ENCODE measurements at places on chromosomes 2 and 18.

- no peak for DNase-seq
These were observed 156.4 kb downstream of the TMEM18 start for GRCh38 chr2:520663-521340.

- DNase-seq, result no peak
These were observed 92.0 kb upstream of the BCL2L11 start for GRCh38 chr2:111028720-111029119.

DNA sequence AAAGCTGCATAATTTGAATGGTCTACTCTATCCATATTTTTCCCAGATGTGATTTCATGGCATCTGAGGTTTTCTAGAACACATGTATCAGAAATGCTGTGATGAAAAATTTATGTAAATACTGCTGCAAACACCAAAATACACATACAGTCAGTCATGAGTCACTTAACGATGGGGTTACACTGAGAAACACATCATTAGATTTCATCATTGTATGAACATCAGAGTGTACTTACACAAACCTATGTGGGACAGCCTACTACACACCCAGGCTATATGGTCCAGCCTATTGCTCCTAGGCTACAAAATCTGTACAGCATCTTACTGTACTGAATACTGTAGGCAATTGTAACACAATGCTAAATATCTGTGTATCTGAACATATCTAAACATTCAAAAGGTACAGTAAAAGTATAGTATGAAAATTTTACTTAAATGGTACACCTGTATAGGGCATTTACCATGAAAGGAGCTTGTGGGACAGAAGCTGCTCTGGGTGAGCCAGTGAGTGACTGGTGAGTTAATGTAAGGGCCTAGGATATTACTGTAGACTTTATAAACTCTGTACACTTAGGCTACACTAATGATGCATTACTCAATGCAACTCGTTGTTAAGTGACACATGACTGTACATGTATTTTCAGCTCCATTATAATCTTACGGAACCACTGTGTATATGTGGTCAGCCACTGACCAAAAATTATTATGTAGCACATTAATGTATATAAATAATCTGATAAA, 33.5 kb downstream of the PNO1 start:
- no peak for DNase-seq

DNA sequence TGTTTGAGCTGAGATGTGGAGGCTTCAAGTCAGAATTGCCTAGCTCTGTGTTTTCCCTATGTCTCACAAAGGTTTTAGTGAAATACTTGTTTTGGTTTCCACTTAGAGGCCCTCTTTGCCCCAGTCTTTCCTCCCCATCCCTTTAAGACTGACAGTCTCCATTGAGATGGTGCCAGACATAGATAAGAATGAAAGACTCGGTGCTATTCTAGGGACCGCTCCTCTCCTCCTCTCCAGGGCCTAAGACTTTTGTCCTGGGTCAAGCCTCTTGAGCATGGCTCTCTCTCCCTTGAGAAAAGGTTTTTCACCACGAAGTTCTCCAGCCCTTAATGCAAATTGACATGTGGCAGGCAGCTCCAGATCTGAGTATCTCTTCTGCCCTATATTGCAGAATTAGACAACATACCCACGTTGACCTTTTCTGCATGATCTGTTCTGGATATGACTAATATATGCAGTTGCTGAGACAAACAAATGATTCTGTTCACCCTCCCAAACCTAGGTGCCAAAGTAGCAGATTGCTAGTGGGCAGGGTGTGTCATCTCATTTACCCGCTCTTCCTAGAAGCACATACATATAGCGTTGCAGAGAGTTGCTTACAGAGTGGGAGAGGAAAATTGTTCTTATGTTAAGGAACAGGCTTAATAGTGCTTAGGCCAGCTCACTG, 47.5 kb upstream of the ACSL3 start:
- no peak for DNase-seq

DNA sequence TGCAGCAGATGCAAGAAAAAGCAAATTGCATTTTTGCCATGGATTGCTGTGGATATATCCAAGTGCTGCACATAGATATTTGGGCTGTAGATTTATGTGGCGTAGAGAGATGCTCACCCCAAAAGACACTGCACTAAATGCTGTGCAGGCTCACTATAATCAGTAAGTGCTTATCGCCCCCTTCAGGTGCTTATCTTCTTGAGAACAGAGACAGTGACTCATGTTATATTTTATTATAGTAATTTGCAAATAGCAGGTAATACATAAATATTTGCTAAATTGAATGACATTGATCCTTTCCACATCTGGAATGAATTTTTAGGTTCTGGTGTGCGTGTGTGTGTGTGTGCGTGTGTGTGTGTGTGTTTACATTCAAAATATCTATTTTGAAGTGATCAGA, 36.8 kb upstream of the PLEKHM3 start:
- DNase-seq, result no peak

GRCh38 chr2:239433777-239434403, 33.1 kb upstream of the HDAC4 start:
- DNase-seq, result no peak

GRCh38 chr18:61639886-61640285, 252.9 kb downstream of the RNF152 start:
- DNase-seq, result no peak

GRCh38 chr18:61820882-61821281, 71.9 kb downstream of the RNF152 start:
- DNase-seq, result no peak

- DNase-seq, result no peak
These were observed 56.9 kb upstream of the LPIN2 start for GRCh38 chr18:3069671-3070433.

- no peak for DNase-seq
These were observed 173.3 kb downstream of the ALPK2 start for GRCh38 chr18:58455314-58456188.

DNA sequence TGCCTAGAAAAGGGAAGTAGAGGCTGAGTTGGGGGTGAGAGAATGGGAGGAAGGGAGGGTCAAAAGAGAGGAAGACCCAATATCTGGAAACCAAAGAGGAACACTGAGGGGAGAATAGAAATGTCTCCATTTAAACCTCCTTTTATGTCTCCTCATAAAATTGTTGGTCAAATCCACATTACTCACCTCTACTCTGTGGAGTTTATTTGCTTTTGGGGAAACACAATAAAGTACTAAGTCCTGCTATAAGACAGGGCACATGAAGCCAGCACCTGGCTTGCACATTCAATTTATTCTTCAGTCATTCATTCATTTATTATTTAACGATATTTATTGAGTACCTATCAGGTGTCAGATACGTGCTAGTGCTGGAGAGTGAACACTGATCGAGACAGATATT, 60.3 kb upstream of the NFE2L2 start:
- DNase-seq, result no peak

GRCh38 chr18:22710673-22711191, 222.4 kb upstream of the RBBP8 start:
- no peak for DNase-seq

- no peak for DNase-seq
These were observed 108.9 kb upstream of the RFX8 start for GRCh38 chr2:101583861-101584260.

GRCh38 chr2:76953733-76954347, 568.3 kb downstream of the LRRTM4 start:
- peak; percentile 47 for DNase-seq

DNA sequence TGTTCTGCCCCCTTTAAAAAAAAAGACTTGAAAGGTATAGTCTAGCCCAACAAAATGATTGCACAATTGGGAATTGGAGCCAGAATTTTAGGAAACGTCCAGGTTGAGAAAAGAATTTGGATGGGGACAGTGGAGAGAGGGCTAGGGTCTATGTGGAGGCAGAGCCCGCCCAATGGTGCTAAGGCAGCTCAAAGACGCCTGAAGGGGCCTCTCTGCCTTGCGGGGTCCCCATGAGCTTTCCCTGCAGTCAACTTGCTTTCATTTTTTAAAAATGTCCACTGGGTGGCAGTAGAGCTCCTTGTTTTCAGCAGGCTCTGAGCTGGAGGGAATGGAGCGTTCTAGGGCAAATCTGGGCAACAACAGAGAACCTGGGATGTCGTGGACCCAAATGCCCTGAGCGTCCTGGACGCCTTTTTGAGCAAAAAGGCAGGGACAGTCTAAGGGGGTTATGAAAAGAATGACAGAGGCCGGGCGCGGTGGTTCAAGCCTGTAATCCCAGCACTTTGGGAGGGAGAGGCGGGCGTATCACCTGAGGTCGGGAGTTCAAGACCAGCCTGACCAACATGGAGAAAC, 40.2 kb upstream of the ITM2C start:
- DNase-seq, result no peak

- DNase-seq, result no peak
These were observed 9.0 kb downstream of the METTL21A start for GRCh38 chr2:207616185-207616584.

GRCh38 chr2:235930701-235931100, 237.5 kb downstream of the GBX2 start:
- no peak for DNase-seq

- no peak for DNase-seq
These were observed 79.7 kb downstream of the PID1 start for GRCh38 chr2:229191413-229191812.

- DNase-seq, result no peak
These were observed 21.3 kb downstream of the HNRNPLL start for GRCh38 chr2:38581193-38582147.

- DNase-seq, result no peak
These were observed 80.3 kb downstream of the DYNAP start for GRCh38 chr18:54671291-54671881.

DNA sequence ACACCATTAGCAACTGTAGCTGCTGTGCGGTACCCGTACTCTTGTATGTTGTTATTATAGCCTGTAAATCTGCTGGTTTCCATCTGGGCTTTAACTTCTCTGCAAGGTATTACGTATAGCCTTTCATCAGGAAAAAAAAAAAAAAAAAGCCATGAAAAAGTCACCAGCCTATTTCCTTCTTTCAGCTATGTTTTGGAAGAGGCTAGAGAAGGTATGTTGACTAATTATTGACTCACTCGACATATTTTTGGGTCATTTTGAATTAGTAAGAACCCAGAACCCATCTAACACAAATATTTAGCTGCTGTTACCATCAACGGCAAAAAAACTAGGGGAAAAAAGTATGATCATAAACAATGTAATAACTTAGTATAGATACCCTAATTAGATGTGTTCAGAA, 1395.6 kb downstream of the SUCLG1 start:
- no peak for DNase-seq

DNA sequence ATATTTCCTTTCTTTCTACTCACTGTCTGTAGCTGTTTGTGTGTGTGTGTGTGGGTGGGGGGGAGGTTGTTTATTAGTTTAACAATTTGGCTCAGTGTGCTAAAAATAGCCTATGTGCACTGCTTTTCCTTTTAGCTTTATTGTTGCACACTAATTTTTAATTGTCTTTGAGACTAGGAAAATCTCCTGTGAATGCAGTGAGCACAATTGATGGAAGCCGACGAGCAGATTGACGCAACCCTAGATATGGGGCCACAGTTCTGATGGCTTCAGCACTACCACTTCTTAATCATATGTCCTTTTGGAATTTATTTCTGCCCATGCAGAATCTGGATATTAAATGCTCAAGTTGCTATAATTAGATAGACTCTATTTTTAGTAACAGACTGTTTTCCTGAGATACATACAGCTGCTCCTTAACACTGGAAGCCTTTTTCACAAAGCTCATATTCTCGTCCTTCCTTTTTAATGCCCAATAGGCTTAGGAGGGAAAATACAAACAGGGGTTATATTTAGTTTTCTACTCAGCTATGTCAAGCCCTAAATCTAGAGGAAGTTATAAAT, 109.1 kb downstream of the IRS1 start:
- no peak for DNase-seq

DNA sequence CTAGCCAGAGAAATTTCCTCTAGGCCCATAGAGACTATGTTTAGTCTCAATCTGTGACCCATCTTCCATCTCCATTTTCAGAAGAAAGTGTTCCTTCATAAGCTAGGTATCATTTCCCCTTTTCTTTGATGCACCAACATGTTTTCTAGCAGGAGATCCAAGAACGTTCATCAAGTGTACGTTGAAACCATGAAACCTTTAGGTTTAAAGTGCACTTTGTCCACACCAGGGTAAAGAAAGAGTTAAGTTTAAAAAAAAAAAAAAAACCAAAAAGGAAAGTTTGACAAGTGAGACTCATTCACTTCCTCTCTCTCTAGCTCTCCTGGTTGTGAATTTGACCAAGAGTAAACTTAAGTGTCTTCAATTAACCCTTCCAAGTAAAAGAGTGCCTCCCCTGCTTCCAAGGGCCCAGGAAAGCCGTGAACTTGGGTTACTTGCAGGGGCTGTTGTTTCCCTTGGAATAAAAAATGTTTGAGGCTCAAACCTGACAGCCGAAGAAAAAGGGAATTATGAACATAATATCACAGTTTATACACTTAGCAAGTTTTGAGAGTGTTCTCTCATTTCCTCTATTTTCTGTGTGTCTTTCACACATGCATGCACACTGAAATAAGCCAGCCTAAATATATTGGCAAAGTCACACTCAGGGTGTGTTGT, 56.7 kb downstream of the LBH start:
- DNase-seq, result no peak

GRCh38 chr2:153214337-153214736, 264.2 kb downstream of the RPRM start:
- no peak for DNase-seq

DNA sequence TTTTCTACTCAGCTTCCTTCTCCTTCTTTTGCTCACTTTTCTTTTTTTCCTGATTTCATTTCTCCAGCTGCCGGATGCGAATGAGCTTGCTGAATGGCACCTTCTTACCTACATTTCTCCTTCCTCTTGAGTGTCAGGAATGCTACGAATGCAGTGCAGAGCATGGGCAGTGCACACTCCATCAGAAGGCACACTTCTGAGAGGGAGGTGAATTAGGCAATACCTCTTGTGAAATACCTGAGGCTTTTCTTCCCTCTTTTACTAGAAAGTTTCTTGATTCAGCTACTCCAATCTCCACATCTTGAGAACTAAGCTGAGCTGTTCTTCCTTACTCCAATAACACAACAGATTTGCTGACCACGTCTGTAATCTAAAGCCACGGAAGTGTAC, 51.1 kb downstream of the PLEKHM3 start:
- no peak for DNase-seq

GRCh38 chr2:128682729-128683284, 364.1 kb upstream of the HS6ST1 start:
- no peak for DNase-seq

- no peak for DNase-seq
These were observed 153.8 kb downstream of the TTC32 start for GRCh38 chr2:19748073-19748375.

DNA sequence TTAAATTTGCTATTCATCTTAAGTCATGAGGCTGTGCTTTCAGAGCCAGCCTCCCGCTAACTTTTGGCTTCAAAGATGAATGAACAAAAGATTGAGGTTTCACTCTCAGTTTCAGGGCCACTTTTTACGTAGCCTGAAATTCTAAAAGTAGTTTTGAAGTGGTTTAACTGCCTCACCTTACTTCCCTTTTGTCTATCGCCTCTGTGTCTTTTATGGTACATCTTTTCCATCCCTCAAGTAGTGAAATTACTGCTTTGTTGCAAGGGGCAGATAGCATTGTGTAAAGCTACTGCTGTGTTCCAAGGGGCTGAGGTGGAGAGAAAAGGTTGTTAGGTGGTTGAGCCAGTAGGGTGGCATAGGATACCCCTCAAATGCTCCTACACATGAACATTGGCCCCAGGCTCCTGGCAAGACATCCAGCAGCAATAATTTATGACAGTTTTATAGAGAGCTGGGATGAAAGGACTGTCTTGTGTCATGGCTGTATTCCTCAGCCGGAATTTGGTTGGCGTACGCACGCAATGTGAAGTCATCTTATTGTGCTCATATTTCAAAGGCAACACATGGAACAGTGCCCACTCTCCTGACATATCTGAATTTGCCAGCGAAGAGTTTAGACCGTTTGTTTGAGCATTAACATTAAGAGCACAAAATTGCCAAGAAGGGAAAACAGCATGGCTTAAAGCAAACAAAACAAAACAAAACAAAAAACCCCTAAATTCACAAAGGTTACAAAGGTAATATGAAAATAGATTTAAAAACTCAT, 32.2 kb downstream of the QPCT start:
- DNase-seq, result peak; percentile 58
